ENCODE measurements at places on chromosomes 7 and 10.
A peak's percentile ranks its signal among the peaks of the same experiment; 100 is the strongest.

- DNase-seq = no peak
These were observed 13.3 kb downstream of the TMEM120A start for GRCh38 chr7:75981203-75981452.

DNA sequence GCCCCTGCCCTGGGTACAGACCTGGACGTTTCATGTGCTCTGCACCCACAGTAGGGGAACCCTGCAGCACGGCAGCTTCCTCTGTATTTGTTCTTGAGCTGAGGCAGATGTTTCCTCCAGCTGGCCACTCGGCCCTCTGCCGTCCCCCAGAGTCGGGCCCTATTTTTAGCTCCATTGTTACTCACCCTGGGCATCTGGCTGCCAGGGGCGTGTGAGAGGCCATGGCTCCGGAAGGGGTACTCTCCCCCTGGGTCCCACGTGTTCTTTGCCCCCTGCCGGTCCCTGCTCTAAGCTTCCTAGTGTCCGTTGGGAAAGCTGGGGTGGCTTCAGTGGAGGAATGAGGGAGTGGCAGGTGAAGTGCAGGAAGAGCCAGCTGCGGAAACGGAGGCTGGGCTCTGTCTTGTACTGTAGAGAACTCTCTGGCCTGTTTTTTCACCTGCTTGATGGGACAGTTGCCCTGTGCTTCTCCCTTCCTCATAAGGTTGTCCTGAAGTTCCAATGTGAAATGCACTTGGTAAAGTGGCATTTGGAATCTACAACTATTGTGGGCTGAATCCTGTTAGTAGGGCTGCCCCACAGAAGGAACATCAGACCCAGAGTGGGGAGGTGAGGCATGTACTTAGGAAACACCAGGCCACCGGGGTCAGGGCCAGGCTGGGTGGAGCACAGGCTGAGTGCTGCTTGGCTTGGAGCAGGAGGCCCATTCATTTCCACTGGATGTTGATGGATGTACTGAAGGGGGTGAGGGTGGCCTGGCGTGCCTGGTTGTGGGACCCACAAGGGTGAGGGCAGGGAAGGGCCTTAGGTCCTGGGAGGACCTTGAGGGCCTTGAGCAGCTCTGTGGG lies 30.6 kb downstream of the PALD1 start:
- no peak for DNase-seq

DNA sequence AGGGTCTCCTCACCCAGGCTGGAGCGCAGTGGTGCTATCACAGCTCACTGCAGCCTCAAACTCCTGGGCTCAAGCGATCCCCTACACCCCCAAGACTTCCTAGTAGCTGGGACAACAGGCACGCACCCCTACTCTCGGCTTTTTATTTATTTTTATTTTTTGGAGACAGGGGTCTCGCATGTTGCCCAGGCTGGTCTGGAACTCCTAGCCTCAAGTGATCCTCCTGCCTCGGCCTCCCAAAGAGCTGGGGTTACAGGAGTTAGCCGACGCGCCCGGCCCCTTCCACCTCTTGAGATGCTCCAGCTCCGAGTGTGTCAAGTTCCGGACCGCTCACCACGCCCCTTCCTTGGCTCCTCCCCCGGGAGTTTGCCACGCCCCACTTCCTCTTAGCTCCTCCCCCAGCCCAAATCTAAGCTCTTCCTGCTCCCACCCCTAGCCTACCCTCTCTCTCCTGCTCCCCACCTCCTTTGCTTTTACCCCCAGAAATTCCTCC lies 6.3 kb downstream of the NAT16 start:
- DNase-seq = no peak

DNA sequence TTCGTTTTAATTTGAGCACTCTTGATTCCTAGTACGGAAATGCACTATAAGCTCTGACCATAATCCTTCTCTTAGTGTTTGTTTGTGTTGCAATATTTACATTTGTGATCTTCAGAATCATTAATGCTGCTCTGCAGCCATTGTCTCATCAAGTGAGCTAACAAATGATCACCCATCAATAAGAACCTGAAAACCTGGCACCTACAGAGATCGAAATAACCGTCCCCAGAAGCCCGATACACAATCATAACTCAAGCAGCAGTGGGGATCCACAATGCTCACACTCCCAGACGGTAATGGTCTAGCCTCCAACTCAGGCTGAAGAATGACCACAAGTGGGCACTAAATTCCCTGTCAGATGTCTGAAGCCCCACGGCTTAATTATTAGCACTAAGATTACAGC lies 156.0 kb upstream of the NFE2L3 start:
- DNase-seq = no peak

DNA sequence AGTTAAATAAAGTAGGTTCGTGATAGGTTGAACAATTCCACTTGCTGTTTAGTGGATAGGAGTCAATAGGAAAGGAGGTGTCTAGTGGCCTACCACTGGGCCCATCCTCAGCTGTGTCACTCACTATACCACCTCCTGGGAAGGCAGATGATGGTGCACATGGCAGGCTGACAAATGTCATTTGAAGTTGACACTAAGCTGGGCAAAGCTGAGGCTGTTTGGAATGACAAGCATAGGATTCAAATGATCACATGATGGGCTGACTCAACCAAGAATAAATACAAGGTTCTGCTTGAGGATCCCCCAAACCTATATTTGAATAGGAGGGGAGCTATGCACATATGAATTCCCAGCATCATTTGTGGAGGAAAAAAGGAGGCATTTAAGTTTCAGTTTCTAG lies 489.8 kb downstream of the RPS24 start:
- DNase-seq = no peak

DNA sequence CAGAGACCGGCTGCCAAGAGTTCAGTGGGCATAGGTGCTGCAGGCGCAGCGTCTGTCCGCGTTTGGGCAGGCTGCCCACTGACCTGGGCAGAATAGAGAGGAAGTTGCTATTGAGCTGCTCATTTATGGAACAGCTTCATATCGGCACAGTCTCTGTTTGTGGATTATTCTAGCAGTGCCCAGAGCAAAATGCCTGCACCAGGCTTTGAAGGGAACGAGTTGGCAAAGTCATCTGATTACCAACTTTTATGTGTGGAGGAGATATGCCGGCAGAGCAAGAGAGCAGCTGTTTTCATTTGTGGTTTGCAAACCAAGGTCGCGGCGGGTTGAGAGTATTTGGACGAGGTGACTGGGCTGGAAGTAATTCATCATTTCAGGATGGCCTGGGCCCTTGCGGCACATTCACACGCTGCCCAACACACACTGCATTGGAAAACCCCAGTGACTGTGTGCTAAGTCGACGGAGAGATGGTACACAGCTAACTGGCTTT lies 228.5 kb downstream of the TCERG1L start:
- peak; percentile 68 for DNase-seq

DNA sequence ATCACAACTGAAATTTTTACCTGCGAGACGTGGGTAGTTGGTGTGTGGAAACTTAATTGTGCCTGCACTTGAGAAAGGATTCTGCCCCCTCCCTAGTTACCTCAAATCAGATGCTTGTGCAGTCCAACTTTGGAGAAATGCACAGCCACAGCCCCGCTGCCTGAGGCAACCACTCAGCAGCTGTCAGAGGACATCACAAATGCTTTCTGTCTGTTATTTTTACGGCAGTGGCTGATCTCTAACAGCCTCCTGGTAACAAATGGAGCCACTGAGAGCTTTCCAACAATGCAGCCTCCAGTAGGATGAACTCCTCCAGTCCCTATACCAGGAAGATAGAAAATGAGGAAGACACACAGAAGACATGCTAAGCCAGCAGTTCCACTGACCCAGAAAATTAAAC lies 712.2 kb upstream of the GHITM start:
- no peak for DNase-seq

DNA sequence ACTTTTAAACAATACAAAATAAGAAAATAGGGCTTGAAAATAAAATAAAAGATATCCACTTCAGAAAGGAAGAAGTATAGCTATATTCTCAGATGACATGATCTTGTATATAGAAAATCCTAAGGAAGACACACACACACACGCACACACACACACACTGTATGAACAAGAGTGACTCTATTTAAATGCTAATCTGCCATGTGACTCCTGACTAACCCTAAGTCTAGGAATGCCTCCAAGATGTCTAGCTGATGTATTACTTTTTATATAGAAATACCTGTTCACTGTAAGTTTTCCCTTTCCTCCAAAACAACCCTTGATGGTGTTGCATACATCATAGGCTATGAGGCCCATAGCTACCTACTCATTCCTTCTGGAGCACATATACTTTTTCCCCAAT lies 173.1 kb upstream of the LRRTM3 start:
- no peak for DNase-seq

GRCh38 chr7:157691586-157692459 lies 355.0 kb downstream of the DNAJB6 start:
- DNase-seq = no peak

DNA sequence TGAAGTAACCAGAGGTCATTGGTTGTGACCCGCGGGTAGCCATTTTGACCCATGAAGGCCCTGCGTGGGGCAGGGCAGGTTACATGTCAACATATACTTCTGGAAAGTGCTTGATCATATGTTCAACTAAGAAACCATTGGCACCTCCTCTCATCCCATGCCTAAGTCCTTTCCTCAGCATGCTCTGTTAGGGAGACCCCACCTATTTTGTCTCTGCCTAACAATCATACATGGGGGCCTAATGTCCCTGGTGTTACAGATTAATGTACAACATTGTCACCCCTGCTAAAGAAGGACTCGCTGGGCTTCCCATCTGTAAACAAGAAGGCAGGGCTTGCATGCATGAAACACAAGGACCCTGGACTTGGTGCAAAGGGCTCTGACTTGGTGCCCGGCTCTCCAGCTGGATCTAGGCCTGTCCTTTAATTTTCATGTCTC lies 133.7 kb upstream of the TNS3 start:
- DNase-seq = no peak

DNA sequence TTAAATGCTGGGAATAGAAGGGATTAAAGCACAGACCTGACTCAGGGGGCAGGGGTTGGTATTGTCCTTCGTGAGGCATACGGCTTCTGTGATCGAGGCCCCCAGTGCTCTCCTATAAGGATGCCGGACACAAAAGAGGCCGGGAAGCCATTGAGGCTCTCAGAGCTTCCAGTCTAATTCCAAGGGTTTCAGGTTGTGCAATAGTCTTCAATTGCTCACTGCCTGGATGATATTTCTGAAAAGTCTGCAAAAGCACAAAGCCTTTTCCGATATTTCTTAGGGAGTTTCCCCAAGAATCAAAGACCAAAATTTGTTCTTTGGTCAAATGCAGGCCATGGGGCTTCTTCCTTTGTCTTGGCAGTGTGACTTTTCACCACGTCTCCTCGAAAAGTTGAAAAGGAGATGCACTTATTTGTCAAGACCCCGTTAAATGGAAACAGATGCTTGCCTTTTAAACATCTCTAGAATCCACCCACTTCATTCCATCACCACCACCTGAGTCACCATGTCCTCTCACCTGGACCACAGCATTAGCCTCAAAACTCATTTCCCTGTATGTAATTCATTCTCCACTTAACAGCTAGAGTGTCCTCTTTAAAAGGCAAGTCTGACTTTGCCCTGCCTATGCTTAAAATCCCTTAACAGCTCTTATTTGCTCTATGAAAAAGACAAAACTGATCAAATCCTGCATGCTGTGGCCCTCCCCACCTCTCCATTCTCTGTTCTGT lies 134.8 kb upstream of the NAMPT start:
- no peak for DNase-seq

DNA sequence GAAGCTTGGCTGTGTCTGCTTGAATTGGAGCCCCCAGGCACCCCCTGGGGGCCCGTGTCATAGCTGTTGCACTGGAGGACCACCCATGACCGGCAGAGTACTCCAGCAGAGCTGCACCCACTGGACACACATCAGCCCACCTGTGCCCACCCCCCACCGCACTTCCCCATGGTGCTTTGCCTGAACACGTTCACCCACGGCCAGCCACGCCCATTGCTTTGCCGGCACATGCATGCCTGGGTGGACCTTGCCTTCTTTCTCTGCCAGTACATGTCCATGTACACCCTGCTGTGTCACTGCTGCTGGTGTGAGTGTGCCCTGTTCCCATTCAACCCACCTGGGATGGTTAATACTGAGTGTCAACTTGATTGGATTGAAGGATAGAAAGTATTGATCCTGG lies 88.7 kb downstream of the SAMD9 start:
- no peak for DNase-seq

GRCh38 chr10:101761226-101761625 lies 14.7 kb downstream of the FGF8 start:
- DNase-seq = no peak

- no peak for DNase-seq
These were observed 75.3 kb upstream of the PPP1R9A start for GRCh38 chr7:94832051-94832450.

DNA sequence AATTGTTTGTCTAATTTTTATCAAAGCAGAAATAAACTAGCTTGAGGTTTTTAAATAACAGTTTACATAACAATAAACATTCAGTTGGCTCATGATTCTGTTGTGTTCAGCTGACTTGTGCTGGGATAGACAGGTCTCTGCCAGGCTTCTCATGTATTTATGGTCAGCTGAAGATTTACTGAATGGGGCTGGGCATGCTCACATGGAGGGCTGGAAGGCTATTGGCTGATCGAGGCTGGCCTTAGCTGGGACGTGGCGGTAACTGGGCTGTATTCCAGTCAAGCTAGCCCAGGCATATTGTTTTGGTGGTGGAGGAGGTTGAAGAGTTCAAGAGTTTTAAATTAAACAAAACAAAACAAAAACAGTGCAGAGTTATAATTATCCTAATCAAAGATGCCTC lies 251.0 kb upstream of the MTPN start:
- DNase-seq = peak; percentile 61

GRCh38 chr10:113450906-113451305 lies 101.9 kb upstream of the HABP2 start:
- DNase-seq = no peak

Data from H4 (cell line).